ENCODE measurements at places on chromosomes 7 and 10.

GRCh38 chr7:79282070-79282694 is 171.3 kb downstream of the MAGI2 start:
- peak; percentile 7 for DNase-seq

DNA sequence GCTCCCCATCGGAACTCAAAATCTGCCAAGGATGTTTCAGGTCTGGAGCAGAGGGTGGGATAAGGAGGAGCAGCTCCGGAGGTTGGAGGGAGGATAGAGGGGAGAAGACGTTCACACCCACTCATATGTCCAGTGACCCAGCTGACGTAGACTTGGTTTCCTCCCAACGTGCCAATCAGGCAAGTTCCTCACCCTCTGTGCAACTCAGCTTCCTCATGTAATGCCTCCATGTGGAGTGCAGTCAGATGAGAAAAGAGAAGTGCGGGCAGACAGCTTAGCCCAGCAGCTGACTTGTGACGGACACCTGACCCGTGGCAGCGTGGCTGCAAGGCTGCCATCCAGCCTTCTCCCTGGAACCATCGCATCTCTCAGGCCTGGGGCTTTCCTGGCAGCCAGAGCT is 86.8 kb downstream of the NPTX2 start:
- peak; percentile 17 for DNase-seq

DNA sequence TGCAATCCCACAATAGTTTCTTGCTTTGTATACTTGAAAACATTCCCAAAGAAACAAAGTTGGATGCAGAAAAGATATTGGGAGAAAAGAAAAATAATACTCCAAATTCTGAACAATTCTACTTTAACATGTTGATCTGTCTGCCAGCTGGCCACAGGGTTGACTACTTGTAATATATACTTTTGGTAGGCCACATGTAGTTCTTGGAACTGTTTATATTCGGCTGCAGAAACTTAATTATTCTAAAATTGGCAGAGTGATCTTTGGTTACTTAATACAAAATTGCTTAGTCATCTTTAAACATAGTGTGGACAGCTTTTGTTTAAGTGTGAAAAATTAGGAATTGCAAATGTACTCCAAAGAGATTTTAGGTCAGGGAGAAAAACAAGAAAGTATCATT is 76.0 kb downstream of the CALD1 start:
- no peak for DNase-seq

DNA sequence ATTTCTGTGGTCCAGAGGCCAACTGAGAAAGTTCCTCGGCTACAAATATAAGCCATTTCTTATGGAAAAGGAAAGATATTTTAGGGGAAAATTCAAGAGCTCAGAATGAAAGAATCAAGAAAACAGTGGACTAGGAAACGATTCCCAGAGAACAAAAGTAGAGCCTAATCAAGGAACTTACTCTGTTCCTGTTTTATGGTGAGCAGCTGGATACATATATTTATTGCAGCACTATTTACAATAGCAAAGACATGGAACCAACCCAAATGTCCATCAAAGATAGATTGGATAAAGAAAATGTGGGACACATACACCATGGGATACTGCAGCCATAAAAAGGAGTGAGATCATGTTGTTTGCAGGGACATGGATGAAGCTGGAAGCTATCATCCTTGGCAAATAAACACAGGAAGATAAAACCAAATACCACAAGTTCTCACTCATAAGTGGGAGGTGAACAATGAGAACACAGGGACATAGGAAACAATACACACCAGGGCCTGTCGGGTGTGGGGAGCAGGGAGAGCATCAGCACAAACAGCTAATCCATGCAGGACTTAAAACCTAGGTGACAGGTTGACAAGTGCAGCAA is 298.7 kb downstream of the THSD7A start:
- no peak for DNase-seq

DNA sequence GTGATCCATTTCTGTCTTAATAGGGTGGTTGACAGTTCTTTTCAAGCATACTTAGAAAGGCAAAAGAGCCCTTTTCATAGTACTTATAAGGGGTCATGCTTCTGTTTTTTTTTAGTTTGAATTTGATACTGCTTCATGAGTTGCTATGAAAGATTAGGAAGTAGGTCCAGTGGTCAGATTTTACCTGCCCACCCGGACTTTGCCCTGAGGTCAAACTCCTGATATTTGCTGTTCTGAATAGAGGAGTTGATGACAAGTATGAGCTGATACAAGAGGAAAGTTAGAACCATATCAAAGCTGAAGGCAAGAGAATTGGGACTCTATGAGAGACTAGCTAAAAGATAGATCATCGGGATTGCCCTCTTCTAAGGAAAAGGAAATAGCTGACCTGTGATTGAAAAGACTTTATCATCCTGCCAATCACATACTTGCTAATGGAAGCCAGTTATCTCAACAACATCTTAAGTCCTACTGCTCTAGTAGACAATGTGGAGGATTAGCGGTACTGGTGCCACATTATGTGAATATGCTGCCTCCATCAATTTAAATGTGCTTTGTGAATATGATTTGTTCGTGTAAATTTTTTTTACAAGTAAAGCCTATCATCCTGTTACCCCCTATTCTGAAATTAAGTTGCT is 37.5 kb upstream of the CYP26C1 start:
- no peak for DNase-seq

- no peak for DNase-seq
Observed at GRCh38 chr10:1190052-1190395, 133.8 kb downstream of the WDR37 start.

- DNase-seq, result peak; percentile 39
Observed at GRCh38 chr7:128322040-128322643, 21.6 kb downstream of the RBM28 start.

- DNase-seq, result no peak
Observed at GRCh38 chr7:25179325-25179724, 49.0 kb downstream of the NPVF start.

- peak; percentile 58 for DNase-seq
Observed at GRCh38 chr7:115145512-115145911, 223.6 kb downstream of the MDFIC start.

DNA sequence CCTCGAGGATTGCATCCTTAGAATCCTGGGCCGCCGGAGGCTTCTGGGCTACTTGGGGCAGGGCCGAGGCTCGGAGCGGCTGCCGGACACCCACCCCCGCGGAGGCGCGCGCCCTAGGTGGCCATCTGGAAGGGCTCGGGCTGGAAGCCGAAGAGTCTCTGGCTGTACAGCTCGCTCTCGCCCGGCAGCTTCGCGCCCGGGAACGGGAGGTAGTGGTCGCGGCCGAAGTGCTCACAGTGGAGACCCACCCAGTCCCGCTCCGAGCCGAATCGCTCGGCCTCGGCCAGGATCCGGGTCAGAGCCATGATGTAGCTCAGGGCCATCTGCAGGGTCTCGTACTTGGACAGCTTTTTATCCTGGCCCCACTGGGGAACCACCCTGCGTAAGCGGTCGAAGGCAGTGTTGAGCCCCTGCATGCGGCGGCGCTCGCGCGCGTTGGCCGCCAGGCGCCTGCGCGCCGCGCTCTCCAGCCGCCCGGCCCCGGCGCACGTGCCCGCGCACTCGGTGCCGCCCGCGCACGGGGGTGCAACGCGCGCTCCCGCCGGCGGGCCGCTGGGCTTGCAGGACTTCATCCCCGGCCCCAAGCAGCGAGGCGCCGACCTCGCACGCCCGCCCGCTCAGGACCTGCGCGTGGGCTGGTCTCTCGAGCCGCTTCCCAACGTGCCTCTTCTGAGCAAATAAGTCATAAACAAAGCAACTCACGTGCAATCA is 652 bp downstream of the ATOH7 start:
- peak; percentile 45 for DNase-seq

- no peak for DNase-seq
Observed at GRCh38 chr7:27161721-27162560, 3.4 kb downstream of the HOXA9 start.
